ENCODE measurements at places on chromosomes 13 and 19. TPM values are rescaled to one million over a fixed set of nuclear protein-coding genes. Genes with fewer than 3 reads are reported as not detected.

- H3K4me3 ChIP-seq, result no peak overlapping the region
- H3K27me3 ChIP-seq, result no peaks in the 10 kb centered on the region
- no peak overlapping the region for H3K27ac ChIP-seq
These were observed 626.1 kb downstream of the DACH1 start for GRCh38 chr13:71240911-71241310.

- H3K4me3 ChIP-seq, result no peak overlapping the region
- peaks cover 8% of the 10 kb centered on the region for H3K4me1 ChIP-seq
- no peaks in the 10 kb centered on the region for H3K36me3 ChIP-seq
- no peak for DNase-seq
- peaks cover 40% of the 10 kb centered on the region for H3K27me3 ChIP-seq
These were observed 16.1 kb downstream of the ANKRD24 start for GRCh38 chr19:4198467-4199126.

DNA sequence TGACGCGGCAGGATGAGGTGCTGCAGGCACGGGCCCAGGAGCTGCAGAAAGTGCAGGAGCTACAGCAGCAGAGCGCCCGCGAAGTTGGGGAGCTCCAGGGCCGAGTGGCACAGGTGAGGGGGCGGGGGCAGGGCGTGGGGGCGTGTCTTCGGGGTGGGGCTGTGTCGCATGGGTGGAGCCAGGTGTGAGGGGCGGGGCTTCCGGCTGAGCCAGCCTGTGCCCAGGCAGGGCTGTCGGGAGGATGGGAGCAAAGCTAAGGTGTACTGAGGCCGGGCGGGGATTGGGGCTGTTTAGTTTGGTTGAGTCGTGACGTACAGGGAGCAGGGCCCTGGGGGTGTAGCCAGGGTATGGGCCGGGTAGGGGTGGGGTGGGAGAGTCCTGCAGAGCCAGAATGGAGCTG lies 62.3 kb downstream of the KCNC3 start:
- H3K4me3 ChIP-seq, result no peak overlapping the region
- peak; percentile 80 for DNase-seq
- no peak overlapping the region for H3K27ac ChIP-seq

- H3K36me3 ChIP-seq, result no peaks in the 10 kb centered on the region
- no peak overlapping the region for H3K4me3 ChIP-seq
- no peak overlapping the region for H3K27ac ChIP-seq
These were observed 148.6 kb upstream of the ZNF507 start for GRCh38 chr19:32196690-32197420.

Gene ZNF541
- total RNA-seq, result 0.11 TPM

Gene KIR2DL4
- total RNA-seq, result not detected

Gene ZSCAN4
- not detected for total RNA-seq

- H3K27me3 ChIP-seq, result no peaks in the 10 kb centered on the region
- H3K36me3 ChIP-seq, result peaks cover 2% of the 10 kb centered on the region
- no peak for DNase-seq
- no peak overlapping the region for H3K27ac ChIP-seq
- H3K4me3 ChIP-seq, result no peak overlapping the region
These were observed 50.9 kb downstream of the PEPD start for GRCh38 chr19:33470686-33471085.

Gene REX1BD
- total RNA-seq, result 47.8 TPM

Gene RAB20
- 6.0 TPM for total RNA-seq

Gene SYNE4
- 1.7 TPM for total RNA-seq

DNA sequence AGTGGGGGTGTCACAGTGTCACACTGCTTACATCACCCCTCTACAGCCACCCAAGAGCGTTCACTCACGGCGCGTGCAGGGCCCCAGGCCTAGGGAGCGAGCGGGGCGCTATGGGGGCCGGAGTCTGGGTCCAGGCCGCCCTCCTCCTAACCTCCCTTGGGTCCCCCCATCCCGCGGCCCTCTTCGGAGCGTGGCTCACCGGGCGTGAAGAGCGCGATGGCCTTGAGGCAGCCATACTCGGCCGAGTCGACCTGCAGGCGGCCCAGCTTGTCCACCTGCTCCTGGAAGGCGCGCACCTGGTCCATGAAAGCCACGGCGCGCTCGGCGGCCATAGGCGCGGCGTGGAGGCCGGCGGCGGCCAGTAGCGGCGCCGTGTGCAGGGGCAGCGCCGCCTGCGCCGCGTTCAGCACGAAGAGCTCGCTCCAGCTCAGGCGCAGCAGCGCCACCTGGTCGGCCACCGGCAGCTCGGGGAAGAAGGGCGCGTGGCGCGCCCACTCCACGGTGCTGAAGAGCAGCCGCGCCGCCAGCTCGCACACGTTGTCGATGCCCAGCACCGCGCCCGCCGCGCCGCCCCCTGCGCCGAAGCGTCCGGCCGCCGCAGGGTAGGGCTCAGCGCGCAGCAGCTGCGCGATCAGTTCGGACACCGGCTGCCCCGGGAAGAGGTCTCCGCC lies 9.4 kb downstream of the OCEL1 start:
- peak; percentile 87 for DNase-seq
- peaks cover 6% of the 10 kb centered on the region for H3K36me3 ChIP-seq
- H3K4me1 ChIP-seq, result peaks cover 9% of the 10 kb centered on the region
- peak overlapping the region; percentile 79 for H3K4me3 ChIP-seq
- H3K27me3 ChIP-seq, result no peaks in the 10 kb centered on the region

Gene FGF22
- total RNA-seq, result not detected

Gene DUS3L
- total RNA-seq, result 63.9 TPM

DNA sequence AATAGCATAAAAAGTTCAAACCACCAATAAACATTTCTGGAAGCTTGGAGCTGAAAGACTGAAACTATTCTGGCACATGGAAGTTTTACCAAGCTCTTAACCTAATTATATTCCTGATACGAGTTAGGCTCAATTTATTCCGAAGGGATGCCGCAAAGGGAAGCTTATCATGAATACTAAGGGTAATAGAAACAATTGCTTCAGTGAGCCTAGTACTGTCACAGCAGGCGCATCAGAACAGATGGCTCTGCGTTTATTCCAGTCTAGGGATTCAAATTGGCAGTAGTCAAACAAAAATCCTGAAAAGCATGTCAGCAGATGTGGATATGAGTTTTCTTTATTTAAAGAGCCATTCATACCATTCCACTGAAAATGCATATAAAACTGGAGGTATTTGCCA lies 779.5 kb downstream of the GPC5 start:
- H3K4me3 ChIP-seq, result no peak overlapping the region
- no peaks in the 10 kb centered on the region for H3K27me3 ChIP-seq
- H3K4me1 ChIP-seq, result no peaks in the 10 kb centered on the region
- H3K36me3 ChIP-seq, result no peaks in the 10 kb centered on the region
- H3K27ac ChIP-seq, result no peak overlapping the region

- peaks cover 64% of the 10 kb centered on the region for H3K4me1 ChIP-seq
- H3K27me3 ChIP-seq, result no peaks in the 10 kb centered on the region
- H3K27ac ChIP-seq, result peak overlapping the region; percentile 89
- H3K4me3 ChIP-seq, result peak overlapping the region; percentile 71
- DNase-seq, result peak; percentile 71
These were observed 20.7 kb downstream of the SH3GL1 start for GRCh38 chr19:4379383-4380253.

DNA sequence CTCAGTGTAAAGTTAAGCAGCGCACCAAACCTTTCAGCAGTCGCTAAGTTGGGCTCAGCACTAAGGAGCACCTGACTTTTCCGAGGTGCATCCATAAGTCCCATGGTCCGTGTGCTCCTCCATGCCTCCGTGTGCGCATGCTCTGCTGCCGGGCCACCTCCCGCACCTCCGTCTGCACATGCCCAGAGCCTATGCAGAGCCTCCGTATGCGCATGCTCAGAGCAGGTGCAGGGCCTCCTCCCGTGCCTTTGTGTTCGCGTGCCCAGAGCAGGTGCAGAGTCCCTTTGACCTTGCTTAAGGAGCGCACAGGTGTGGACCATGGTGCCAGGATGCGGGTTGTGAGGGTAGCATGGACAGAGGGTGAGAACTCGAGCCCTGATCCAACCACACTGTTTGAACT lies 46.0 kb downstream of the ATP11A start:
- no peaks in the 10 kb centered on the region for H3K27me3 ChIP-seq
- H3K27ac ChIP-seq, result no peak overlapping the region
- H3K4me3 ChIP-seq, result no peak overlapping the region
- DNase-seq, result no peak

DNA sequence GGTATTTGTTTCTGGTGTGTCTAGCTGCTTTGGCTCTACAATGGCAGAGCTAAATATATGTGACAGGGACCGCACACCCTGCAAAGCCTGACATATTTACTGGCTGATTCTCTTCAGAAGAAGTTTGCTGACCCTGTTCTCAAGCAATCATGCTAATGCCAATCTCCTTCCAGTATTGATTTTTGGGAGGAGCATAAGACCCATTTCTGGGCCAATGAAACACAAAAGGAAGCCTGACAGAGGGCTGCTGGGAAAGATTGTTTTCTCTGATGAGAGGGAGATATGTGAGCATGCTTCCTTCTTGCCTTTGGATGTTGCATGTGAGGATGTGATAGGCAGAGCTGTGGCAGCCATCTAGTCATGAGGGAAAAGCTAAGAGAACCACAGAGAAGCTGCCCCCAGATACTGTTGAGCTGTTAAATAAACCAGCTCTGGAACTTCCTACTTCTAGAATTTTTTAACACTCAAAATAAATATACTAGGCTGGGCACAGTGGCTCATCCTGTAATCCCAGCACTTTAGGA lies 31.4 kb upstream of the TPTE2 start:
- H3K4me3 ChIP-seq, result no peak overlapping the region
- H3K36me3 ChIP-seq, result no peaks in the 10 kb centered on the region
- no peak overlapping the region for H3K27ac ChIP-seq
- H3K4me1 ChIP-seq, result peaks cover 4% of the 10 kb centered on the region
- DNase-seq, result no peak
- peaks cover 7% of the 10 kb centered on the region for H3K27me3 ChIP-seq

Gene FXYD3
- total RNA-seq, result not detected

GRCh38 chr13:89577301-89577700 lies 1770.2 kb upstream of the MIR17HG start:
- H3K36me3 ChIP-seq, result no peaks in the 10 kb centered on the region
- no peak for DNase-seq

DNA sequence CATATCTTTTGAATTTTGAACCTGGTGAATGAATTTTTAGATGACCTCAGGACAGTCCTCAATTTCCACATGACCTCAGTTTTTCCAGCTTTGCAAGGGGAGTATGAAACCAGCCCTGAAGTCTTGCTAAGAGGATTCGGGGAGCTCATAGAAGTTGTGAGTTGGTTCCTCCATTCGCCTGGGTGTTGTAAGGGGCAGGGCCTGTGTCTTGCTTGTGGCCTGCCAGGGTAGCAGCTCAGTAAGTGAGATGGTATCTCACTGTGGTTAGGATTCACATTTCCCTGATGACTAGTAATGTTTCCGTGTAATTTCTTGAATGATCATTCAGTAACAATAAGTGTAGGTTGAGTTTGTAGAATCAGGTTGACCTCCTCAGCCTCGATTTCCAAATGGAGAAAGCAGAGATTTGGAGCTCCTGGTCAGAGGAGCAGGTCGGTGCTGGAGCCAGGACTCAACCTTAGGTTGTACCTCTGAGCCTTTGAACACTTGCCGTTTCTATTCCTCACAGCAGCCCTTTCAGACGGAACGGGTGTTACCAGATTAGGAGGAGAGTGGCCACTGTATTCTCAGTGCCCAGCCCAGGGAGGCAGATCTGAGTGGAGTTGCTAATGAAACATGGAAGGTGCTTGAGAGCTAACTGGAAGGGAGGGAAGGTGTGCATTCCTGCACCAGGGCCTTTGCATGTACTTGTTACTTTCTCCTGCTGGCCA lies 14.6 kb downstream of the NACC1 start:
- DNase-seq, result peak; percentile 81
- peak overlapping the region; percentile 93 for H3K27ac ChIP-seq
- H3K4me3 ChIP-seq, result peak overlapping the region; percentile 43

DNA sequence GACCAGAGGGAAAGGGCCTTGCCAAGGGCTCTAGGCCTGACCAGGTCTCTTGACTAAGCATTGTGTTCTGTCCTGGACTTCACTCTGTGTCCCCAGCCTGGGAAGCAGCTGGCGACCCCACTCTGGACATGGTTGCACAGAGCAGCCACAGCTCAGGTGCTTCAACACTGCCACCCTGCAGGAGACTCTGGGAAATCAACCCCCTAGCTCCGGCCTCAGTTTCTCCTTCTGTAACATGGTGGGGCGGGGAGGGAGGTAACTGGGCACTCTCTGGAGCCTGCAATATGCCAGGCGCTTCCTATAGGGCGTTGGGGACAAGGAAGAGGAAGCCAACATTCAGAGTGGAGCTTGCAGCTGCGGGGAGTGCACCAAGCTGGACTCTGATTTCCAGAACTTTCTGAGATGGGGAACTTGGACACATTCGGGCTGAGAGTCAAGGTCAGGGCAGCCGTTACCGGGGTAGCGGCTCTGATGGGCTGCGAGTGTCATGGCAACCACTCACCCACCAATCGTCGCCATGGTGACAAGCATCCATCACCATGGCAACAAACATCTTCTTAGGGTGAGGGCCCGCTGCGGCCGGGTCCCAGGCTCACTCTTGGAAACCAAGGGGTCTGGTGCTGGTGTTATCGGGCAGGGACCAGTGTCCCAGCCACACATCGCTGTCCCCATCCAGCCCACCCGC lies 12.8 kb downstream of the F2RL3 start:
- no peak overlapping the region for H3K27ac ChIP-seq
- no peak for DNase-seq
- peaks cover 11% of the 10 kb centered on the region for H3K27me3 ChIP-seq
- peaks cover 9% of the 10 kb centered on the region for H3K4me1 ChIP-seq
- H3K4me3 ChIP-seq, result no peak overlapping the region

Gene HIF3A
- not detected for total RNA-seq

Gene TNFSF9
- 0.57 TPM for total RNA-seq

- no peaks in the 10 kb centered on the region for H3K27me3 ChIP-seq
- no peak for DNase-seq
- no peak overlapping the region for H3K4me3 ChIP-seq
- H3K4me1 ChIP-seq, result no peaks in the 10 kb centered on the region
- H3K27ac ChIP-seq, result no peak overlapping the region
- no peaks in the 10 kb centered on the region for H3K36me3 ChIP-seq
These were observed 372.9 kb downstream of the MTUS2 start for GRCh38 chr13:29193083-29193482.
